ENCODE measurements at places on chromosomes 11 and 22.

- DNase-seq: no peak
Observed at GRCh38 chr22:45686836-45687235, 15.2 kb downstream of the ATXN10 start.

DNA sequence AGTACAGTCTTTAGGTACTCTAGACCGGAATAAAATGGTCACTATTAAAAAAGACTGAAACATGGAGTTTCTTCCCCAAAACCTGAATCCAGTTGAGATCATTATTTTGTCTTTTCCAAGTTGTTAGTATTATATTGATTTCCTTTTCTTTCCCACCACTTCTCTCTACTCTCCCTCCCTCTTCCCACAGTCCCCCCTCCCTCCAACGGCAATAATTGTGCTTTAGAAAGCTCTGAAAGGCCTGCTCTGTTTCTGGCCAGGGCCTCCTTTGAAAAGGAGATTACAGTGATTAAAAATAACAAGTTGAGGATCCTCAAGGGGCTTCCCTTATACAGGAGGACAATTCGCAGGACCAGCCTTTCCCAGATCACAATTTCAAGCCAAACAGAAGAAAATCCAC lies 3.5 kb downstream of the SPON1 start:
- no peak for DNase-seq

DNA sequence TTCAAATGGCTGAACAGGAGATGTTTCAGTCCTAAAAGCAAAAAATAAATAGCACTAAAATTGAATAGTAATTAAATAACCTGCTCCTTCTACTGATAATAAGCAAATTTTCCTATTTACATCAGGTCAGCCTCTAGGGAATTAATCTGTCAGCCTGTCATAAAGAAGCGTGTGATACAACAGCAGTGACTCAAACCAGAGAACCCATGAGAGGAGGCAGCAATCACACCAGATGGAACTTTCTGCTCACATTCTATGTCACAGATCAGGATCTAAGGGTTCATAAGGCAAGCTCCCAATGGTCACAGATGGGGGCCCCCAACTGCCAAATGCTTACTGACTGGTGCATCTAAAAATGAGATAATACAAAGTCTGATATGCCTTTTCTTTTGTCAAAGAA lies 41.1 kb downstream of the RBFOX2 start:
- peak; percentile 42 for DNase-seq

- DNase-seq: peak; percentile 48
Observed at GRCh38 chr11:119352857-119353260, 6.4 kb upstream of the MFRP start.

DNA sequence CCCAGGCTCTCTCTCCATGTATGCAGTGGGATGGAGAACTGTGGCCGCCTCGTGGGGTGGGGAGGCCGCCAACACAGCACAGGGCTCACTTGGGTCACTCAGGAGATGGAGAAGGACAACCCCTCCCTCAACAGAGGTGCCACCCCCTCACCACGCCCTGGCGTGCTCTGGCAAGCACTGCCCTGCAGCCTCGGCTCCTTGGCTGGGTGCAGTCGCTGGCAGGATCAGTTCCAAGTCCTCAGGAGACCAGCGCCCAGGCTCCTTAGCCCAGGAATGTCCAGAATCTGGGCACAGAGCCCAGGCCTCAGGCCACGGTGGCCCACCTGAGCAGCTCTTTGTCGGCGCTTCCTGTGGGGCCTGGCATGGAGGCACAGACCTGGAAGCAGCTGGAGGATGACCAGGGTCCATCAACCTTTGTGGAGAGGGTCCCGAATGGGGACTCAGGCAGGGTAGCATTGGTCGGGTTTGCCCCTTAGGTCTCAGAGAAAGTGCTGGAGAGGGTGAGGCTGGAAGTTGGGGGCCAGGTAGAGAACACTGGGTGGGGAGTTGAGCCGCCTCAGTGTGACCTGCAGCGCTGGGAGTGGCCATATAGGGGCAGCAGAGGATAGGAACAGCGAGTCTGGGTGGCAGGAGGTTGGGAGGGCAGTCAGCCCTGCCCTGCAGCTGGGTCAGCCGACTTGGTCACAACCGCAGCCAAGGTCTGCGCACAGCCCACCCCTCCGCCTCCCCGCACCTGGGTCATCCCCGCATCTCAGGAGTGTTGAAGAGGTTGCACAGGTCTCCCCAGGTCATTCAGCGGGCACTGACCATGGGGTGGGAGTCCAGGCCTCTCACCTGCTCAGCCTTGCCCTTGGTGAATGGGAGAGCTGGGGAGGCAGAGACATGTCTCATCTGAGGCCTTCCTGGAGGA lies 8.2 kb downstream of the SUSD2 start:
- no peak for DNase-seq

GRCh38 chr11:2483426-2483825 lies 38.6 kb downstream of the KCNQ1 start:
- no peak for DNase-seq

DNA sequence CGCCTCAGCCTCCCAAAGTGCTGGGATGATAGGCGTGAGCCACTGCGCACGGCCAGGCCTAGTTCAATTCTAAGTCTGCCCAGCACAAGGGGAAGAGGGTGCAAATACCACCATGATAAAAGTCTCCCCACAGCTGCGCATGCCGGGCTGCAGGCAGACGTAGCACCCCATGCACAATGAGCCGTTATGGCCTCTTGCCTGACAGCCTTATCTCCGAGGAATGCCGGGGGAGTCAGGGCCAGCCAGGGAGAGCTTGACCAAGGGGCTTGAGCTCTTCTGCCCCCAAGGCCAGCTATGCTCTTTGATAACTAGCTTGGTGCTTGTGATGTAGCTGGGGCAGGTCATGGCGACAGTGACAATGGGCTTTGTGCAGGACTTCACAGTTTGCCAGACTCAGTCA lies 13.7 kb upstream of the SCUBE1 start:
- DNase-seq: no peak

- DNase-seq: no peak
Observed at GRCh38 chr22:40310768-40311120, 35.6 kb upstream of the ADSL start.

- DNase-seq: no peak
Observed at GRCh38 chr11:17610085-17610894, 63.2 kb downstream of the OTOG start.

GRCh38 chr11:88100151-88100550 lies 75.1 kb downstream of the RAB38 start:
- DNase-seq: no peak

DNA sequence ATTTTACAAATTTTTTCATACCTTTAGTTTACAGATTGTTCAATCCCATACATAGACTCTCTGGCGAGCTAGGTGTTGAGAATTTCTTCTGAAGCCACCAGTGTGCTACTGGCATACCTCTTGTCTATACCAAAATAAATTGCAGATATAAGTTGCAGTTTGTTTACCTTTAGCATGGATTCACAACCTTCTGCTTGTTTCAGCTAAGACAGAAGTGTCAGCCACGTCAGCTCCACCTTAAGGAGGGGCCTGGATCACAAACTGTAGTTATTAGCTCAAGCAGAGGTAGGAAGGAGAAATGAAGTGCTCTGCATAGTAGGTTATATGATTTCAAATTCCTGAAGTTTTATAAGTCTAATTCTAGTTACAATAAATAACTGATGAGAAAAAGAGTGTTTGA lies at the start of gene NXPE4:
TSS of gene NXPE4 (minus strand) at position 216 of the 400 bp plus-strand sequence. CDS start 1,027 bp downstream, outside the sequence.
- no peak for DNase-seq

DNA sequence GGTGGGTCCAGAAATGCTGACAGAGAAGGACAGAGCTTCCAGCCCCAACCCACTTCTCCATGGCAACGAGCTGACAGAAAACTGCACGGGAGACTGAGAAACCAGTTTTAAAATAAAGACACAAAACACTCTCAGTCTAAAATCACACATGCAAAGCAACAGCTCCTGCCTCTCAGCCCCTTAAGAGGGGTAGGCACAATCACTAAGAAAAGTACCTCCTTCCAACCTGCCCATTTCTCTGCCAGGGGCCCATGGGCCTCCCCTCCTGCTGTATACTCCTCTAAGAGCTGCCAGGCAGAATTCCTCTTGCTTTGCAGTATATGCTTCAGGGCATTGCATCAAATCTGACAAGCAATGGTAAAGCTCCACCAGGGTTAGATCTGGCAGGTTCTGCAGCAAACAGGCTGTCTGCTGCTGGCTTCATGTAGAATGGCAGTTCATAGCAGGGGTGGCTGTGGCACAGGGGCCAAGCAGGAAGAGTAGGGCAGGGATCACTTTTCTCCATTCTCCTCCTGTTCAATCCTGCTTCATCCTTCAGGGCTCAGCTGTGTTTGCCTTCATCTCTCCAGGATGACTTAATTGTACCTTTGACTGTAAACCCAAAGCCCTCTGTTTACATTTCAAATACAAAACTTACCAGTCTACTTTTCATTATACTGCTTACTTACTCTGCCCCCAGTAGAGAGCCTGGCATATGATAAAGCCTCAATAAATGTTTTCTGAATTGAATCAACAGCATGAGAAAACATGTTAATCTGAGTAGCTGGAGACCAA lies 77.7 kb downstream of the KCNC1 start:
- no peak for DNase-seq

DNA sequence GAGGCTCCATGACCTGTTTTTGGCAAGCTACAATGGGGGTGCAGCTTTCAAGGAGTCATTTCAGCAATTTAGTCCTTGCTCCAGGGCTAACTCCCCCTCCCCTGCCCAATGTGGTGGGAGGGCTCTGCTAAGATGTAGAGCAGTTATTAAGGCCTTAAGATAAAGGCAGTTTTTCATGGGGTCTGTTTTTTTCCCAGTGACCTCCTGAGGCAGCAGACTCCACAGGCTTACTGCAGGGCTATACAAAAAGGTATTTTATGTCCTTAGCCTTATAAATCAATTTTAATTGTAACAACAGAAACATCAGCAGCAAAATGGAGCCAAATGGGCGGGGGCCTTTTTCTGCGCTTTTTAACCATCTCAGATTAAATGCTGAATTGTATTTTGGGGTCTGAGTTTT lies 192.3 kb downstream of the KIRREL3 start:
- no peak for DNase-seq

GRCh38 chr11:131624531-131624930 lies 254.1 kb downstream of the NTM start:
- no peak for DNase-seq

- no peak for DNase-seq
Observed at GRCh38 chr11:44467931-44468330, 97.5 kb upstream of the CD82 start.

DNA sequence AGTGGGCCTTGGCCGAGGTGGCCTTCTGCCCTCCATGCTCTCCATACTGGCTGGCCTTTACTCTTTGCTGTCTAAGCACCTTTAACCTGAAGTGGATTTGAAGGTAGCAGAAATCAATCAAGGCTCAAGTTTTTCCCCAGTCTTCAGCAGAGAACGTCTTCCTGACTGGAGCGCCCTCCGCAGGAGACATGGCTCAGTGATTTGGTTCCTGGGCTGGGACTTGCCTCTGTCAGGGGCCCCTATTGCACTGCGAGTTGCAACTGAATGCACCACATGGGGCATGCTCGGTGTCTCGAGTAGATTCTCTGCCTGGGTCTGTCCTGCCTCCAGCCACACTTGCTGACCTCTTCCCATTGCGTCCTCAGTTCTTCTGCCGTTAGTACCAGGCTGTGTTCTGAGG lies 79.6 kb downstream of the BMAL1 start:
- DNase-seq: no peak

DNA sequence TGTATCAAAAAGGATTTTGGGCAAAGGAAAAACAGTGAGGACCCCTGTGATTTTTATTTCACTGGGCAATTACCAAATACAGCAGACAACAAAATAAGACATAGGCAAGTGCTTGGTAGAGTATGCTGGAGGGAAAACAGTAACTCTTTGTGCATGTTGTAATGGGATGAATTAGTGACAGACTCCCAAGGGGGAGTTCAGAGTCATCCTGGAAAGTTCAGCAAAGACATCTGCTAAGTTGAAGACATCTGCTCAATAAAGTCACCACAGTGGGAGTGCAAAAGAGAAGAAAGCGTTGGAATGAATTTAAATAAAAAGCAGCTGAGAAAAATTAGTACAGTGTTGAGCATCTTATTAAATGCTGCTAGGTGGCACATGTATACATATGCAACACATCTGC lies 378.8 kb upstream of the ISX start:
- DNase-seq: no peak

GRCh38 chr22:33149611-33150010 lies 91.4 kb upstream of the SYN3 start:
- no peak for DNase-seq

DNA sequence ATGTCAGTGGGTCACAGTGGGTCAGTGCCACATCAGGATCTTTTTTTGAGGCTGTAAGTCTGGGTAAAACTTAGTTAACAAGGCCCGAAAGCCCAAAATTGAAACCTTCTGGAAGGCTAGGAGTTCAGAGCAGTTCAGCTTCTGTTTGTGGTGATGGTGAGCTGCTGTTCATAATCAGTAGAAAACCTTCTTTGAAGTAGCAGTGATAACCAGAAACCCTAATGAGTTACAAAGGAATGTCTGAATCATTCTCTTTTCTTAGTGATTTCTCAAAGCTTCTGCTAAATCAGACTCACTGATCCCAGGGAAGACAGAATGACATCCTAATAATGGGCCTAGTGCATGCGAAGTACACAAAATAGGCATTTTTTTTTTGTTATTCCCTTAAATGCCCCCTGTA lies 124.7 kb downstream of the PARVA start:
- DNase-seq: no peak

- DNase-seq: no peak
Observed at GRCh38 chr22:21858025-21858764, 9.2 kb downstream of the MAPK1 start.

DNA sequence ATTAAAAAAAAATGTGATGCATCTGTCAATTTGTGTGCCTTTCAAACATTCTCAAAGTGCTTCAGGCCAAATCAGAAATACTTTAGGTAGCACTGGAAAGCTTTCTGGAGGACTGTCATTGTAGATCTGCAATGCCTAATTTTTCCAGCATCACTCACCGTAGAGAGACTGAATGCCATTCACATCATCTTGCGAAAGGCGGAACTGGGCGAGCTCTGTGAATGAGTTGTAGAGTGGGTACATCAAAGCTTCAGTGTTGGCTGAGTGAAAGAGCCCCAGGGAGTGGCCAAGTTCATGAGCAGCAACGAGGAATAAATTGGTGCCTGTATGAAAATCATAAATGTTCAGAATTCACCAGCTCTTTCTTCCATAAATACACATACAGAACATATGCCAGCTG lies 4.0 kb downstream of the MMP10 start:
- DNase-seq: no peak

DNA sequence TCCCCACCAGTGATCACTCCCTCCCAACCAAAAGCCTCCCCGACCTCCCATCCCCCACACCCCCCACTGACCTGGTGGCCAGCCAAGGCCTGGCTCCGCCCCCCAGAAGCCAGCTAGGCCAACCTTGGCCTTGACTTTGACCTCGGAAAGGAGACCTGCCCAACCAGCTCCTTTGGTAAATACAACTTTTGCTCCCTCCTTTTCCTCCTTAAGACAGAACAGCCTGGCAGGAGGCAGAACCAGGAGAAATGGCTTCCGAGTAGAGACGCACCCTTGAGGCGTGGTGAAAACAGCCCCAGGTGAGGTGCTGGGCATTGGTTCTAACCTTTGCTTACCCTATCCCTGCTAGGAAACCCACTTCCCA lies 27.0 kb downstream of the PLEKHA7 start:
- no peak for DNase-seq

- DNase-seq: peak; percentile 12
Observed at GRCh38 chr22:50274311-50274710, 4.1 kb upstream of the MAPK11 start.

All from NCI-H446 treated with DMSO at 0.1 percent for 48 hours (cell line).